ENCODE measurements at places on chromosomes 1 and 21.

- no peak for DNase-seq
Observed at GRCh38 chr1:163807331-163808049, 485.7 kb downstream of the NUF2 start.

- DNase-seq = no peak
Observed at GRCh38 chr1:180046674-180047073, 92.1 kb downstream of the CEP350 start.

GRCh38 chr1:159889821-159890252 lies 10.1 kb downstream of the CFAP45 start:
- peak; percentile 68 for DNase-seq

DNA sequence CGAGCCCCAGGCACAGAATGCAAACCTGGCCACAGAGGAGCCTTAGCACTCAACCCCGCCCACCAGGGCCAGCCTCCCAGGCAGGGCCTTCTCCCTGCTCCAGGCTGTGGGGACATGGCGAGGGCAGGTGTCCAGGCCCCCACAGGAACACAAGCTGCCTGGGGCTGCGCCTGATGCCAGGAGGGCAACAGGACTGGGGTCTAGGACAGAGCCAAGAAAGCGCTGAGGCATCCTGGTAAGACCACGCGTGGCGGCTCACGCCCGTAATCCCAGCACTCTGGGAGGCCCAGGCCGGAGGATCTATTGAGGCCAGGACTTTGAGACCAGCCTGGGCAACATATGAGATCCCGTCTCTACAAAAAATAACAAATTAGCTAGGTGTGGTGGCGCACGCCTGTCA lies 59.1 kb downstream of the MEGF6 start:
- no peak for DNase-seq

DNA sequence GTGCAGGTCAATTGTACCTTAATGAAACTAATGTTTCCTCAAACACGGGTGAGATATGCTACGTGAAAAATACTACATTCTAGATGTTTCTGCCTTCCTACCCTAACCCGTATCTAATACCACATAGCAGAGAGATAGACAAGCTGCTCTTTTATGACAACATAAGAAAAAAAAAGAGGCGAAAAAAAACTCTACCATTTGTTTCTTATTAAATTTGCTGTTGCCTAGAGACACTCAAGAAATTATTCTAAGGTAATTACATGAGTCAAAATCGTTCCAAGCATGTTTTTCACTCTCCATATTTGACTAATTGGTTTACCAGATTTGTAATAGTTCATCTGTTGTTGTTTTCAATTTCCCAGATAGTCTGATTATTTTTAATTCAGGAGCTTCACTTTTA lies 27.4 kb downstream of the PALMD start:
- DNase-seq = no peak

GRCh38 chr1:89295187-89295586 lies 22.5 kb upstream of the GBP5 start:
- DNase-seq = no peak

DNA sequence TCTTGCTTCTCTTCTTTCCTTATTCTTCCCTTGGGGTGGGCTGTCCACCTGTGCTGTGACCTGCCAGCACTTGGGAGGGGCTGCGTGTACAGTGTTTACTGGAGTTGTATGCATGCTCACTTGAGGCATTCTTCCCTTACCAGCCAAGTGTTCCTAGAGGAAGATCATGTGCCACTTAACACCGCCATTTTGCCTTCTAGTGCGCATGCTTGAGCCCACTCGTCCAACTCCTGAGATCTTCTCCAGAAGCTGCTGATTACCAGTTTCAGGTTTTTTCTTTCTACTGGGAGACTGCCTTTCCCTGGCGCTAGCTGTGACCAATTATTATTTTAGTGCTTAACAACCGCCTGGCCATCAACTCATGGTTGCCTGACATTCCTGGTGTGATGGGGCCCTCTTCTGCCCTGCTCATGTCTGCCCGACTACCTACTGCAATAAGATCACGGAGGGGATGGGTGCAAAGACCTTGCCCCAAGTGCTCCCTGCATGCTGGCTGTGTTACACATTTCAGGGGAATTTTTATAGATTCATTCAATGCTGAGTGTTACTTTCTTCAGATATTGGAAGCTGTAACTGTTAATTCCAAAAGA lies 74.2 kb upstream of the B3GALT5 start:
- DNase-seq = no peak

DNA sequence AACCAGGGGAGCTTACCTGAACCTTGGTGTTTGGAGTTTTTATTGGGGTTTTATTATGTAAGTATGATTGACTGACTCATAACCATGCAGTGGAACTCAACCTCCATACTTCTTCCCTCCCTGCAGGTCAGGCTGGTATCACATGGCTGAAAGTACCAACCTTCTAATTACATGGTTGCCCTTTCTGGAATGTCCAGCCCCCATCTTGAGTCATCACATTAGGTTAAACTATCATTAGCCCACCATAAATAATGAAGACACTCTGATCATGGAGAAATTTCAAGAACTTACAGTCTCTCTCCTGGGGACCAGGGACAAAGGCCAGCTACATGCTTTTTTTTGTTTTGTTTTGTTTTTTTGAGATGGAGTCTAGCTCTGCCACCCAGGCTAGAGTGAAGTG lies 19.2 kb upstream of the DPH5 start:
- DNase-seq = peak; percentile 3

DNA sequence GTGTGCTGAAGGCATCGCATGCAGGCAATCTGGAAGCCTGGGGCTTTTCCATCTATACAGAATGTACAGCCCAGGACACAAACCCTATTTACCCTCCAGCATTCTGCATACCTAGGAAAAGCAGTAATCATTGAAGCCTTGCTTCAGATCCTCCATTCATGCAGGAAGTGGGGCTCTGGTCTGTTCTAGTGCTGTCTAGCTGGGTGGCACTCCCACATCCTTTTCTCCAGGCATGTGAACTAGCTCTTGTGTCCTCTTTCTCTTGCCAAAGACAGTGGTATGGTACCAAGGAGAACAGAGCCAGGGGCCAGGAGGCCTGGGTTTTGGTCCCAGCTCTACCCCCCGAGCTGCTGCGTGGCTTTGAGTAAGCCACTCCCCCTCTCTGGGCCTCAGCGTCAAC lies 21.7 kb downstream of the LRP8 start:
- peak; percentile 40 for DNase-seq

GRCh38 chr1:154265586-154265985 lies 6.8 kb upstream of the HAX1 start:
- DNase-seq = no peak
